ENCODE measurements at places on chromosomes 6 and 20.
A peak's percentile ranks its signal among the peaks of the same experiment; 100 is the strongest.

GRCh38 chr20:46285072-46285471, 23.2 kb downstream of the CDH22 start:
- DNase-seq: no peak

GRCh38 chr20:37308086-37309050, 18.9 kb downstream of the MANBAL start:
- DNase-seq: no peak

GRCh38 chr20:13318871-13319521, 97.9 kb downstream of the ISM1 start:
- no peak for DNase-seq

- DNase-seq: no peak
Observed at GRCh38 chr6:139277161-139277560, 14.6 kb downstream of the TXLNB start.

DNA sequence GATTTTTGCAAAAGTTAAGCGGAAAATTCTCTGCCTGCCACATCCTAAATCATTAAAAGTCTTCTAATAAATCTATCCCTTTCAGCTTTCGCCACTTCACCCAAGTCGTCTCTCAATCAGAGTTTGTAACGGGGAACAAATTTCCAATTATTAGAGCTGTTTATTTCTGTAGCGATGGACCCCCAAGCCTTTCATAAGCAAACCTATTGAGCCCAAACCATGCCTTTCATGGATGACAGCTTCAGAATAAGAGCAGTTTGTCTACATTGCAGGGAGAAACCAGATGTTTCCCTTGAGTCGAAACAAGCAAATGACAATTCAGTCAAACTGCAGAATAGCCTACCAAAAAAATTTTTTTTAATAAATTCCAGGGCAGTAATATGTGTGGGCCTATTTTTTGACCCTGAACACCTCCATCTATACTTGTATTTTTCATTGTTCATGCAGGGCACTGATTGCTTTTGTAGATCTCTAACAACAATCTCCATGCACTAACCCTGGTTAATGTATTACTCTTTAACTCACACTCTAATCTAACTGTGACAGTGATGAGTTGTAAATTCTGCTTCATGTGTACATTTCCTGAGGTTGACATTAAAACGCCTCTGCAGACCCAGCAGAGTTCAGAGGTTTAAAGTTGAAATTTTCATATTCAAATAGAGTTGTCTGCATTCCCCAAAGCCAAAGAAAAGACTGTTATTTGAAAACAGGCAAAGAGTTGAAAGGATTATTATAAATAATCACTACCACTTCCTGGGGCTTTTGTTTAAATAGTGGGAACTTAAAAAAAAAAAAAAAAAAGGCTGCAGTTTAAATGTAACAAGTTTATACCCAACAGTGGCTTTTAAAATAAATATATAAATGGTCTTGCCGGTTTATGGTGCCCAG, 64.5 kb downstream of the ATP9A start:
- DNase-seq: no peak

GRCh38 chr6:151497905-151498304, 4.1 kb downstream of the CCDC170 start:
- no peak for DNase-seq

DNA sequence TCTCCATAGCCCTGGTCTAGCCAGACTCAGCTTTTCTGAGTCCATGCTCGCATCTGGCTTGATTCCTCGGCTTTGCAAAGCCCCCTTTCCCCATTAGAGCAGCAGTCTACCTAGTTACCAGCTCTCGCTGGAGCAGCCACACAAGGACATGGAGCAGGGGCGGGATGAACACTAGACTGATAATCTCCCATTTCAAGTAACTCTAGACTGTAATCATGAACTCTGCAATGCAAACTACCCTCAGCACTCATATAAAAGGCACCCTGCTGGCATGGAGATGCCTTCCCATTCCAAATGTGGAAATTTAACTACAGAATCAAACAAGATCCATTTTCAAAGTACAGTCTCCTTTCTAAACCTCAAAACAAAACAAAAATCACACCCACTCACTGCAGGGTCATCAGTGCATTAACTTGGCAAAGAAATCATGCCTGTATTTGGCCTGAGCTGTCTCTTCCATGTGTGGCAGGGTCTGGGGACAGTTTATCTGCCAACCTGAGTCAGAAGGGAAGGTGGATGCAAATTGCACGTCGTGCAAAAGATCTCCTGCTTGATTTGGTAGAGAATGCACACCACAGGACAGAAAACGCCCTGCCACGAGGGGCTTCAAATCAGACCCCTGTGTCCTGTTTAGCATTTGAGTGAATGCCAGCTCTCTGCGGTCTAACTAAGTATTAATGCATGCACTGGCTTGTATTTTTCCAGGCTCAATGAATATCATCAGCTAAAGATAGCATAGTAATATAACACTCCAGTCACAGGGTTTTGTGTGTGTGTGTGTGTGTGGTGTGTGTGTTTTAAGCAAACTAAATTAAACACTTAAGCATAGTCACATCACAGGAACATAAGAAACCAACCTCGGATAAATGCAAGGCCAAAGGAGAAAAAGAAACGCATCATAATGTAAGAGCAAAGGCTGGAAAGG, 85.3 kb downstream of the MYLK4 start:
- no peak for DNase-seq

DNA sequence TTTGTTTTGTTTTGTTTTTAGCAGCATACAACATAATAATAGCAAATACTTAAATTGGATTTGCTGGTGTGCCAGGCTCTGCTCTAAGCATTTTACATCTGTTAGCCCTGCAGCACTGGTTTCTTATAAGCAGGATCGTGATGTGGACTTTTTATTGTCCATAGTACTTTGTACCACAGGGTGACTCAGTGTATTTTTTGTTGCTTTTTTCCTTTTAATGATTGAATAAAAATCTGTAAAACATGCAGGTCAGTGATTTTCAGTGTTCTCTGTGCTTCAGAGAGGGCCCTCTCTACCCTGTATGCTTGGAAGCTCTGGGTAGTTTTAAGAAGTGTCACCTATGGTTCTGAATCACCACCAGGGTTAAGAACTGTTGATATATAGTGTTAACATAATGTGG, 4.0 kb downstream of the NT5DC1 start:
- no peak for DNase-seq

DNA sequence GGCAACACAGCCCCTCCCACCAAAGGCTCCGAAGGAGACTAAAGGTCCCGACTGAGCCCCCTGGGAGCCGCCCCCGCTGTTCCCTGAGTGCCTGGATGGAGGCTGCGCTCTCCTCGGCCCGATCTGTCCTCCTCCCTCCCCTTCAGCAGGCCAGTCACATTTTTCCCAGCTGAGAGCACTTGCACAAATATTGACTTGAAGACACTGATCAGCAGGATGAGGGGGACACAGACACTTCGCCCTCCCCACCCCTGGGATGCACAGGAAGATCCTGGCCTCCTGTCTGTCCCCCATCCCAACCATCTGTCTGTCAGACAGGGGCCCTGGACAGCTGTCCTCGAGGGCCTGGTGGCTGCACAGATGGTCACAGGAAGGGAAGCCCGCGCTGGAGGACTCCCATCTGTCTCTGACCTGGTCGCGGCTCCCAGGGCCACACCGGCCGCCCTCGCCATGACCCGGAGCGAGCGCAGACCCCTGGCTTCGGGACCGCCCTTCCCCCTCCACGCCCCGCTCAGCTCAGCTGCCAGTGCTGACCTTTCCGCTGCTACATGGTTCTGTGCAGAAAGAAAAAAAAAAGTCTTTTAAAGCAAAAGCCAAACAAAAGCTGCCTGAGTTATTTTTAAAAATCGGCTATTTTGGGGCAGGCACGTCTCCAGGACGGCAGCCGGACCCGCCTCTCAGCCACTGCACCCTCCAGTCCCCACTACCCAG, 11.1 kb downstream of the LAMA5 start:
- no peak for DNase-seq

DNA sequence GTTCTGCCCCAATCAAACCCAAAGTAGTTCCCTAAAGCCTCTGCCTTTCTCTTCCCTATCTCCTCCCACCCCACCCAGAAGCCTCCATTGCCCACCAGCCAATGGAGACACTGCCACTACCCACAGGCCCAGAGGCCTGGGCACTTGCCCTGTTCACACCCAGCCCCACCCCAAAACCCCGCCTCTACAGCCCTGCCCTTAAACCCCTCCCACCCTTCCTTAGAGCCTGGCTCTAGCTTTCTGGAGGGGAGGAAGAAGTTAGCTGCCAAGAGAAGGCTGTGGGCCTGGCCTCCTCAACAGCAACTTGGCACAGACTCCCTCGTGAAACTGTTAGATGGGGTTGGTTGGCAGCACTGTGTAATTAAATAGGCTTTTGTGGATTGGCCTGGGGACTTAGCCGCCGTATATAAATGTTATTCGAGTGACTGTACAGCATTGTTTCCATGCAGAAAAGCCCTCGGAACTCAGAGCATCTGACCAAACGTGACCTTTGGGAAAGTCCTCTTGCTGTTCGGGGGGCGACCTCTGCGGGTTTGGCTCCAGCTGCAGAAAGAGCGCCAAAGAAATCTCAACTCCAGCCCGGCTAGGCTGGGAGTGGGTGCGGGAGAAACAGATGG, 31.4 kb downstream of the COL11A2 start:
- peak; percentile 84 for DNase-seq

DNA sequence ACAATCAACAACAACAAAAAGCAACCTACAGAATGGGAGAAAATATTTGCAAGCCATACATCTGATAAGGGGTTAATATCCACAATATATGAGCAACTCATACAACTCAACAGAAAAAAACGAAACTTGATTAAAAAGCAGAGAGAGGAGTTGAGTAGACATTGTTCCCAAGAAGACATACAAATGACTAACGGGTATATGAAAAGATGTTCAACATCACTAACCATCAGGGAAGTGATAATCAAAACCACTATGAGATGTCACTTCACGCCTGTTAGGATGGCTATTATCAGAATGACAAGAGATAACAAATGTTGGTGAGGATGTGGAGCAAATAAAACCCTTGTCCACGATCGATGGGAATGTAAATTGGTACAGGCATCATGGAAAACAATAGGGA, 145.9 kb downstream of the NRN1 start:
- DNase-seq: no peak

- DNase-seq: no peak
Observed at GRCh38 chr20:39631557-39631956, 669.4 kb downstream of the DHX35 start.

GRCh38 chr6:6602262-6602661, 13.7 kb downstream of the LY86 start:
- no peak for DNase-seq

GRCh38 chr6:24899136-24899996, 36.4 kb downstream of the RIPOR2 start:
- DNase-seq: no peak

DNA sequence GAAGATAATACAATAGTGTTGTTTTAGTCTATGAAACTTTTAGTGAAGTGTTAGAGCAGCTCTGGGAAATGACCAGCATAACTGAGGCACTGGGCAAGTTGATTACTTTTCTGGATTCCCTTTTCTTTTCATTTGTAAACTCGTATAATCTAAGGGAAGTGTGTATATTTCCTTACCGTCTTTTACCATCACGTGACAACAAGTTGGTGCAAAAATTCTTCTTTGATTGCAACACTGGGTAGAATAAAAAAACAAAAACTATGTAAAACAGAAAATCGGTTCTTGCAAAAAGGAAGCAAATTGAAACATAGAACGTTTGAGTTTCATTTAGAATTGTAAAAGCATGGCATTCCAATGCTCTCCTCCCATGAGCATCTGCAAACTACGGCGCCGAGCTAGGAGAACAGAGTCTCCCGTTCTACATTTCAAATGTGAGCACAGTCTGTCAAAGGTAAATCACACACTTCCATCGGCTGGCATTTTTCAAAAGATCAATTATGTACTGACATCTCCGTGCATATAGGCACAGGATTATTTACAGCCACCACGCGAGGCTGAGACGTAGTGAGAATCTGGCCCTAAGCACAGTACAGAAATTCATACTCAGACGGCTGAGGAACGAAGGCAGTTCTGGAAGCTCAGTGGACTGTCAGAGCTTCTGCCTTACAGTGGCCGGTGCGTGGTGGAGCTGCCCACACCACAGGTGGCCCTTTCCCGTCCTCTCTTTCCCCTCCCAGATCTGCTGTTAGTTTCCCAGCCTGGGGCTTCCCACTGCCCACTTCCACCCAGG, 314.0 kb downstream of the BMP7 start:
- DNase-seq: no peak

- no peak for DNase-seq
Observed at GRCh38 chr20:3221398-3222226, 12.3 kb downstream of the ITPA start.

DNA sequence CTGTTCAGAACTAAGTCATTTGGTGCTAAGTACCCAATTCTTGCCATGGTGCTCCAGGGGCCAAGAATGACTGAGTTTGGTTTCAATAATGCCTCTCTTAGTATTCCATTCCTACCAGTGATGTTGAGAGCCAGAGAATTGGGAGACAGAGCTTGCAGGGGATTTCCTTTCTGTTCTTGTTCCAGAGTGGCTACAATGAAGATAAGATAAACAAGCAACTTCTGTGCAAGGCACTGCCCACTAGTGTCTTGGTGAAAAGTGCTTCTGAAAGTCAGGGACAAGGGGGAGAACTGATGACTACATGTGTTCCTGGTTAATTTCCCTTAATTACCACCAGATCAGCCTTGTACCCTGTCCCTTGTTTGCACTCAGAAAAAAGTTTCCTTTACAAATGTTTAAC, 421.6 kb downstream of the BCKDHB start:
- DNase-seq: no peak

- peak; percentile 46 for DNase-seq
Observed at GRCh38 chr6:18501663-18502013, 114.5 kb downstream of the RNF144B start.

DNA sequence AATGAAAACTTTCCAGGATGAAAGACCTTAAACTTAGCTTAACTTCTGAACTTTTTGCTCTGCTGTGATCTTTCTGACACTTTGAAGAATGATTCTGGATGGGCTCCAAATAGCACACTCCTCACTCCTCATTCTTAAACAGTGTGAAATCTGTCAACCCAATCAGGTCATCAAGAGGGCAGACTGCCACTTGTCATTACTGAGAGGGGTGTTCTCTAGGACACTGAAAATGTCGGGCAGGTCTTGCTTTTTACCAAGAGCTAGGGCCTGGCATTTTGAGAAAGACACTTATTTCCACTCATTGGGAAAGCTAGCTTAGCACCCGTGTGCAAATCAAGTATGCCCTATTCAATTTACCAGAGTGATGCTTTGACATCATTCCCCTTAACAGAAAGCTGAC, 122.2 kb downstream of the MTFR2 start:
- no peak for DNase-seq

DNA sequence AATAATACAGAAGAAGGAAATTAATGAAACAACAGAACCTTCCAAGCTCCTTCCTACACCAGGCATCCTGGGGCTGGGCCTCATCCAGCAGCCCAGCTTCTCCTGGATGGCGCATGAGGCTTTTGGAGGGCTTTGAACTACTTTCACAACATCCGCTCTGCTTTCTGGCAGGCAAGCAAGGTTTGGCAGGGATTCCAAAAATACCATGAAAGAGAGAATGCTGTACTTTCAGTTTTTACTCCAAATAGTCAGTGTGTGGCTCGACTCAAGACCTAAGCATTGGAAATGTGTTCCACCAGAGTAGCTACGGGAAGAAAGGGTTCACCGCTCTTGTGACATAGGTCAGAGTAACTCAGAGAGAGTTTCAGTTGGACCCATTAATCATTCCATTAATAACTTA, 125.4 kb downstream of the OPRM1 start:
- DNase-seq: peak; percentile 74
